ENCODE measurements at places on chromosomes 2 and 18. TPM values are rescaled to one million over a fixed set of nuclear protein-coding genes. Genes with fewer than 3 reads are reported as not detected.

RESP18 gene
- total RNA-seq = not detected

PDE1A gene
- 51.0 TPM for total RNA-seq

MLPH gene
- total RNA-seq = not detected

C2orf80 gene
- total RNA-seq = 21.0 TPM

RAX gene
- not detected for total RNA-seq

CTAGE1 gene
- not detected for total RNA-seq

CXCR1 gene
- 0.31 TPM for total RNA-seq

SLC5A7 gene
- total RNA-seq = 1.3 TPM

DCDC2C gene
- total RNA-seq = 1.6 TPM

CCDC102B gene
- total RNA-seq = 20.0 TPM

PRSS56 gene
- total RNA-seq = not detected

GREB1 gene
- total RNA-seq = 3.8 TPM

ACVR1C gene
- 12.5 TPM for total RNA-seq

UGT1A4 gene
- not detected for total RNA-seq

UPP2 gene
- 3.1 TPM for total RNA-seq

HOXD10 gene
- not detected for total RNA-seq

DNAH6 gene
- 10.6 TPM for total RNA-seq

GPR75 gene
- 27.2 TPM for total RNA-seq

MC5R gene
- 5.0 TPM for total RNA-seq

ZSWIM2 gene
- 0.63 TPM for total RNA-seq

CRYGD gene
- total RNA-seq = not detected

C2orf81 gene
- total RNA-seq = 1.6 TPM

ABCA12 gene
- 0.63 TPM for total RNA-seq

PID1 gene
- 36.9 TPM for total RNA-seq

HRH4 gene
- total RNA-seq = not detected

PCARE gene
- not detected for total RNA-seq

All from parietal lobe (tissue), 2 donors.